ENCODE measurements at places on chromosomes 3 and 15.

DNA sequence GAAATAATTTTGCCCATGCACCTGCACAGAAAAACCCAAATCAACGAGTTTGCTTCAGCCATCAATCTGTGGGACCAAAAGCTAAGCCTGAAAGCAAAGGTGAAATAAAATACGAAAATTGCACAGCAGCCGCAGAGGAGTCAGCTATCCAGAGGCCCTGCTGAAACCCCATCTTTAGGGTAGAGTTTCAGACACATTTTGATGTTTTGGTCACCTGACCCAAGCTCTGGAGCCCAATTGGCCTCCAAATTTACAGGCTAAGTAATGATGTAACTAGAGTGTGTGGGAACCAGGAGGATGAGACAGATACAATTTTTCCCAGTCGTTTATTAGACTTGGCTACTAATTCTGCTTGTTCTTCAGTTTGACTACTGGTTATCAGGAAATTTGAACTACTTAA is 308.6 kb upstream of the ATP11B start:
- H3K27me3 ChIP-seq = no peaks in the 10 kb centered on the region
- no peaks in the 10 kb centered on the region for H3K4me1 ChIP-seq
- no peak for DNase-seq
- H3K27ac ChIP-seq = no peak overlapping the region
- no peak overlapping the region for H3K4me3 ChIP-seq
- no peaks in the 10 kb centered on the region for H3K36me3 ChIP-seq

GRCh38 chr15:90690585-90690984 is 26.6 kb upstream of the BLM start:
- H3K27ac ChIP-seq = no peak overlapping the region
- H3K27me3 ChIP-seq = no peaks in the 10 kb centered on the region
- no peak overlapping the region for H3K4me3 ChIP-seq

GRCh38 chr3:127484601-127485388 is 105.7 kb downstream of the TPRA1 start:
- peak overlapping the region; percentile 36 for H3K27ac ChIP-seq
- H3K36me3 ChIP-seq = no peaks in the 10 kb centered on the region
- peaks cover 18% of the 10 kb centered on the region for H3K4me1 ChIP-seq
- H3K27me3 ChIP-seq = peaks cover 42% of the 10 kb centered on the region
- no peak for DNase-seq

DNA sequence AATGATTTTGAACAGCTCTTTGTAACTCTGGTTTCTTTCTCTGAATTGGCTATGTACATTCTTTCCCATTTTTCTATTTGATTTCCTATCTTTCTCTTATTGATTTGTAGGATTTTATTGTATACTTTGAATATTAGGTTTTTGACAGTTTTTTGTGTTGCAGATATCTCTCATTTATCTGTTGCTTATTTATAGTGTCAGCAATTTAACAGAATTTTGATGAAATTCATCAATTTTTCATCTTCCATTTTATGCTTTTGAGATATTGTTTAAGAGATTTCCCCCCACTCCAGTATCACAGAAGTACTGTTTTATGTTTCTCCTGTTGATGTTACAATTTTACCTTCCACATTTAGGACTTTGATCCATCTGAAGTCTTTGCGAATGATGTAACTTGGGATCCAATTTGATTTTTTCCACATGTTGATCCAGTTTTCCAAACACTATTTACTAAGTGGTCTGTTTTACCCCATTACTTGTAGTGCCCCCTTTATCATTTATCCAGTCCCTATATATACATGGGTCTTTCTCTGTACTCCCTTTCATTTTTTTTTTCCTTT is 46.1 kb downstream of the XYLB start:
- peaks cover 13% of the 10 kb centered on the region for H3K36me3 ChIP-seq
- no peak overlapping the region for H3K27ac ChIP-seq
- no peaks in the 10 kb centered on the region for H3K27me3 ChIP-seq
- no peaks in the 10 kb centered on the region for H3K4me1 ChIP-seq

- H3K36me3 ChIP-seq = no peaks in the 10 kb centered on the region
- no peak overlapping the region for H3K4me3 ChIP-seq
- no peak overlapping the region for H3K27ac ChIP-seq
- H3K27me3 ChIP-seq = no peaks in the 10 kb centered on the region
These were observed 104.6 kb upstream of the SKOR1 start for GRCh38 chr15:67720556-67721175.

- no peak overlapping the region for H3K4me3 ChIP-seq
- H3K27ac ChIP-seq = no peak overlapping the region
- DNase-seq = no peak
- no peaks in the 10 kb centered on the region for H3K4me1 ChIP-seq
These were observed 721.5 kb upstream of the GOLIM4 start for GRCh38 chr3:168817177-168817576.

- peaks cover 14% of the 10 kb centered on the region for H3K27me3 ChIP-seq
- H3K4me3 ChIP-seq = no peak overlapping the region
- H3K4me1 ChIP-seq = no peaks in the 10 kb centered on the region
- no peak overlapping the region for H3K27ac ChIP-seq
- no peak for DNase-seq
These were observed 98.2 kb downstream of the TLE3 start for GRCh38 chr15:69999392-70000085.

Data from activated CD8-positive, alpha-beta T cell treated with anti-CD3 and anti-CD28 coated beads, Interleukin-2, amount 10 ng/mL, durations not matched to agents 7 days and 5 days (primary cell).